ENCODE measurements at places on chromosomes 5 and 9.

DNA sequence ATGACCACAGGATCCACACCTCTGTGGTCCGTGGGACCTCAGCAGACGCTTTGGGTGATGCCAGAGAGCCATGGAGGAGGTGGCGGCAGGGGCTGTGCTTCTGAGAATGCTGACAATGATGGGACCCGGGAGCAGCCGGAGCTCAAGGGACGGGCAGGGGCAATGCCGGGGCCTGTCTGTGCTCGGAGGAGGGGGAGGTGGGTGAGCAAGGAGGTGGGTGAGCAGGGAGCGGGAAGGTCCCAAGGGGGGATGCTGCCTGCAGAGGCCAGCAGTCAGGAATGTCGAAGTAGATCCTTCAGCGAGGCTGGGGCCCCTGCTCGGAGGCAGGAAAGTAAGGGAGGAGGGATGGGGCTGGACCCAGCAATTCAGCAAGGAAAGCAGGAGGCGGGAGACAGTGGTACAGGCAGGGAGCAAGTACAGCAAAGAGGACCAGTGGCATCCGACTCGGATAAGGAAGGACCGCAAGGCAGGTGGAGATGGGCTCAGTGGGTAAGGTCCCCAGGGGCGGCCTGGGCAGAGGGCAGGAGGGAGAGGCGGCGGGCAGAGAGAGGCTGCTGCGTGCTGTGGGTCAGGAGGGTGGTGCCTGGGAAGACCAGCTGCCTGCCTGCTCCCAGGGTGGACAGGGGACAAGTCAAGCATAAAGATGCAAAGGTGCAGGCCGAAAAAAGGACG is 49.0 kb downstream of the ADAMTS2 start:
- DNase-seq = no peak

DNA sequence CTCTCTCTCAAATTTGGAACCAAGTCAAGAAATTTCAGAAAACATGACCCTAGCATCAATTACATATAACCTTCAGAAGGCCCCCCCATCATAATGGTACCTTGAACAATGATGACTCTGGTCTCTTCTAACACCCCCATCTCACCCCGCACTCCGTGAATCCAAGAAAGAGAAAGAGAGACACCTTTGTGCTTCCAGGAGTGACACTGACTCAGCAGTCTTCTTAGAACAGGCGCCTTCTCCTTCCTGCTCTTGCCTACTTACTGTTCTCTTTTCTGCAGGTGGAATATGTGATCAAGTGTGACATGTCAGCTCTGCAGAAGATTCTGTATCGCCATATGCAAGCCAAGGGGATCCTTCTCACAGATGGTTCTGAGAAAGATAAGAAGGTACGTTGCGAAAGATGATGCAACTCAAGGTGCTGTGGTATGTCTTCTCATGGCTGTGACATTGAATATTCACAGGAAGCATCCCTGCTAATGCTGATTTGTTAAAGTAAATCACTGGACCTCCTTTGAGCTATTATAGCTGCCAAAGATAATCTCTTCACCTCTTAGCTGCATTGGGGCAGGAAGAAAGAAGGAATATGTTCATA is 81.3 kb downstream of the SMARCA2 start:
- no peak for DNase-seq

GRCh38 chr5:140802781-140803271 is 2.0 kb downstream of the PCDHA3 start:
- no peak for DNase-seq

GRCh38 chr9:72880821-72881220 is 72.0 kb downstream of the ALDH1A1 start:
- no peak for DNase-seq

DNA sequence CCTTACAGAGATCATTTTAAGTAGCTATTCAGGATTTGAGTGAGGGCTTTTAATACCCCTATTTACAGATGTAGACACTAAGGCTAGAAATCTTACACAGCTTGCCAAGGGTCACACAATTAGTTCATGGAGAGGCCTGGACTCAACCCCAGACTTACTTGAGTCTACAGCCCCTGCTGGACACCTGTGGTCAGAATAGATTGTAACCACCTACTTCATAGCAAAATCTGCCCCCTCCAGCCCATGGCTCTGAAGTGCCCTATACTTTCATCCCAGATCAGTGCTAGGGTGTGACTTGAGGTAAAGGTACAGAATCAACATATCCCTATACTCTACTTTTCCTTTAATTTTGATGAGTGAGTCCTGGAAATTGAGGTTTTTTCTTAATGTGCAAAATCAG is 291.3 kb downstream of the ADGRV1 start:
- no peak for DNase-seq

DNA sequence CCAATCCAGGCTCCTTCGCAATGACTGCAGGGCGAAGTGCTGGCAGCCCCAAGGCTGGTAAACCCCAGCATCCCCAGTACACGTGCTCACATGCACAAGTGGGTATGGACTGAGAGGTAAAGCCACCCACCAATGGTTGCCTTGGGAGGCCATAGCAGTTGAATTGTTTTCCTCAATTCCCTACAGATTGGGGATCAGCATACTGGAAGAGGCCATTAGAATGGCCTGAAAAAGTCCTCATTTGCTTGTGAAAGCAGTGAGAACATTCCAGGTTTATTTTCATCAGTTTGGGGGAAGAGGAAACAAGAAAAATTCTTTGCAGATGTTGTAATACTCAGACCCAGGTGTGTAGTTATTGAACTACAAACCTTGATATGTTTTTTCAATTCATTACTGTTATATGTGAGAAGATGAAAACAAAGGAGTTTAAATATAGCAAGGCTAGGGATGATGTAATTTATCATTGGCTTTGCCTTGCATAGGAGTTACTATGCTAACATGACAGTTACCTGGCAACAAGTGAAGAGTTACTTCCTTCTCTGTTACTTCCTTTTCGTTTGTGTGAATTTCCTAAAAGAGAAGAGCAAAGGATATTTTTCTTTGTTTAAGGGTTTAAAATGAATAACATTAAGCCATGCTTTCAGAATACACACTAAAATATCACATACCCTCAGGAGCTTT is 36.4 kb downstream of the MTMR12 start:
- DNase-seq = no peak

- no peak for DNase-seq
Observed at GRCh38 chr9:78781681-78782080, 484.8 kb downstream of the PSAT1 start.

DNA sequence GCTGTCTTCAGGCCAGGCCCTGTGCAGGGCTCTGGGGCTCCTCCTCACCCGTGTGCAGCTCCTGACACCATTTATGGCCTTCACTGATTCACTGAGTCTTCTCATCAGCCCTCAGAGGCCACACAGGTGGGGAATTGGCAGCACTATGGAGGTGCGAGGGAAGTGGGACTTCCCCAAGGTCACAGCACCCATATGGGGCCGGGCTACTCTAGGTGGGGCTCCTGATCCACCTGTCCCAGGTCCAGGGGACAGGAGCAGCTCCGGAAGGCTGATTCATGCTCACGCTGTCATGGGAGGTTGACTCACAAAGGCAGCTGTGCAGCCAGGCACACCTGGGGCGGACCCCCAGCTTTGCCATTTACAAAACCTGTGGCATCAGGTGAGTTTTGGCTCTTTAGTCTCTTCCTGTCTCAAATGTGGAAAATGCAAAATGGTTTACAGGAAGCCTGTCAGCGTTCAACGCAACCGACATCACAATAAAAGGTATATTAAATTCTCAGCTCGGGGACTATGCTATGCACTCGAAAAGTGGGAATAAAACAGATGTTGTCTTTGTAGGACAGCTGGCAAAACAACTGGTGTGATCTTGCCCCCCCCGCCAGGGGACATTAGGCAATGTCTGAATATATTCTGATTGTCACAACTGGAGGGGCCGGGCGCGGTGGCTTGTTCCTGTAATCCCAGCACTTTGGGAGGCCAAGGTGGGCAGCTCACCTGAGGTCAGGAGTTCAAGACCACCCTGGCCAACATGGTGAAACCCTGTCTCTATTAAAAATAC is 15.0 kb downstream of the NAIF1 start:
- DNase-seq = no peak

DNA sequence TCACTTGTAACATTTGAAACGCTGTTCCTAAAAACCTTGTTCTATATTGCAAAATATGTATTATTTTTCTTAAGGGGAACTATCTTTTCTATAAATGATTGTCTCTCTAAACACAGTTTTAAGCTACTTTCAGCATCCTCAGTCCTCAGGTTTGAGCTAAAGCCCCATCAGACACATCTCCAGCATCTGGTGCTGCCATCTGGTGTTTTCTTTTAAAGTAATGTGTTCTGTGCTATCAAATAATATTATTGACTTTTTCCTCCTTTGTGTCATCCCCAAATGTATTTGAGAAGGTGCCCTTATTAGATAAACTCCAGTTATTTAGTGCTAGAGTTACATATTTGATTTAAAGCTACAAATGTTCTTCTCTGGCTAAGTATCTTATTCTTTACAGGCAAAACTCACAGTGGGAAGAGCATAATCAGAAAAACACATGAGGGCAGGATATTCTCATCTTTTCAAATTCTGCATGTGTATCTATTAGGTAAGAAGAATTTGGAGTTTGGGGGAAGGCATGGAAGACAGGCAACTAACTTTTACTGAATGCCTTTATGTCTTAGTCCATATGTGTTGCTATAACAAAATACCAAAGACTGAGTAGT is 27.5 kb downstream of the ZNF474 start:
- peak; percentile 37 for DNase-seq

DNA sequence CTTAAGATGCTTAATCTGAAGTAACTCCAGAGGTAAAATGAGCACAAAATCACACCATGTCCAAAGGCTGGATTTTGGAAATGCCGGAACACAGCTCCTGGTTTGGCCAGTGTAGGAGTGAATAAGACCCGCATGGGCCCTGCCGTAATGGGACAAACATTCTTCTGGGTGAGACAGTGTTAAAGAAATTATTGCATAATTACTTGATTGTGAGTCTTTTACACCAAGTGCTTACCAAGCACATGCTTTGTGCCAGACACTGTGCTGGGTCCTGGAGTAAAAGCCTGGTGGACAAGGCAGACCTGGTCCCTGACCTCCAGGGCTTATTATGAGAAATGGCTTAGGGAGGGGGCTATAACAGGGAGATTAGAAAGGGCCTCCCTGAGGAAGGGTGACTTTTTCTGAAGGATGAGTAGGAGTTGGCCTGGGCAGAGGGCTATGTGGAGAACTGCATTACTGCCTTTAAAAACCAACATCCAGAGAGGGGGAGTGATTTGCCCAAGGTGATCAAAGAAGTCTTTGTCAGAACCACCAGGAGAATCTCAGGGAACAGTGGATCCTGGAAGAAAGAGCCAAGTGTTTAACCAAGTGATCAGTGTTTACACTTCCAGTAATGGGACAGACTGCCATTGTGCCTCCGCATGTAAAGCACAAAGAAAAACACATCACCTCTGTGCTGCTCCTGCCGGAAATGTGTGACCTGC is 3.5 kb downstream of the PDE6A start:
- DNase-seq = no peak

GRCh38 chr5:76952795-76953536 is at the start of gene CRHBP:
Gene CRHBP, plus strand, starts transcription at chr5:76953045. Its CDS starts 90 bp downstream, at chr5:76953135.
- no peak for DNase-seq

DNA sequence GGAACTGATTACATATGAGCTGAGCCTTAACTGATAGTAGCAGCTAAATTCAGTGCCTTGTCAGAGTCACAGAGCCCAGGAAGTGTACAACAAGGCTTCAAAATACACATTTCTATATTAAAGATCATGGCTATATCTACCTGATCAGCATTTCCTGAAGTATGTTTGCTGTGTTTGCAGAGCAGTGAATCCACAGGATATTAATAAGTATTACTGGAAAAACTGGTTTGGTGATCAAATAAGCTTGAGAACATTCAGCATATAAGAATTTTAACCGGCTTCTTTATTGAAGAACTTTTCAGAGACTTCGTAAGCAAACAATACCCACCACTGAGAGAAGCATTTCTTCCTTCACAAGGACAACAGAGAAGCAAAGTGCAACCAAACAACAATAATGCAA is 227.0 kb downstream of the ELAVL2 start:
- no peak for DNase-seq

DNA sequence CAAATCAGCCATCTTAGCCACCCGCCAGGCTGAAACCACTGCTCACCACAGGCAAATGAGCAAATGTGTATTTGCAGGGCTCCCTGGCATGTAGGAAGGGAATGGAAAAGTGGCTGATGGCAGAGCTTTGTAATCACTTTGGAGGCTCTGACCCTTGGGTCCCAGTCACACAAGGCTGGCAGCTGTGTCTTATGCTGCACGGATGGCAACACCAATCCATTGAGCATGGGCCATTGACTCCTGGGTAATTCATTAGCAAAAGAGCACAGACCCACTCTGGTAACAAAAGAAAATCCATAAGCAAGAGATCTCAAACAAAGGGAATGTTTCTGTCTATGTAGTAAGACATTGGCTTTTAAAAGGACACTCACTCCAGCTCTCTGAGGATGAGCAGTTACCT is 57.6 kb downstream of the SPOCK1 start:
- no peak for DNase-seq

- no peak for DNase-seq
Observed at GRCh38 chr9:118568704-118569103, 800.5 kb downstream of the BRINP1 start.

DNA sequence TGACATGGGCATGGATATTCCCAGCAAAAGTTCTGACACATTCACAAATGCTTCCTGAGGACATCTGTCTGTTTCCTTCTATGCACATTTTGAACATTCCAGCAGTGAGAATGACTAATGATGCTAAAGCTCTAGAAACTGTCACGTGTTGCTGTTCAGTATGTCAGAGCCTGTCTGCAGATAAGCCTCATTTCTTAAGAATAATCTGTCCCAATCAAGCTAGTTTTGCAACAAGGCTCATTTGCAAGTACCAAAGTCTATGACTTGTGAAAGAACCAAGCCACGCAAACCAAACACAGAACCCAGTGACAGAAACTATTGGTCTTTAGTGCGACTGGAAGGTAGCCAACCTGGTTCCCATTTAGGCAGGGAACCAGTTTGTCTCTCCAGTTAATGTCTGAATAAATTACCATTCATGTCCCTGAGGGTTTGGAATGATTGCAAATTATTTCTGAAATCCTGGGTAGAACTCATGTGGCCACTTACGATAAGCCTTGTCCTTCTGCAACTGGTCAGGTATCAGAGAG is 178.5 kb downstream of the C9orf152 start:
- DNase-seq = no peak

DNA sequence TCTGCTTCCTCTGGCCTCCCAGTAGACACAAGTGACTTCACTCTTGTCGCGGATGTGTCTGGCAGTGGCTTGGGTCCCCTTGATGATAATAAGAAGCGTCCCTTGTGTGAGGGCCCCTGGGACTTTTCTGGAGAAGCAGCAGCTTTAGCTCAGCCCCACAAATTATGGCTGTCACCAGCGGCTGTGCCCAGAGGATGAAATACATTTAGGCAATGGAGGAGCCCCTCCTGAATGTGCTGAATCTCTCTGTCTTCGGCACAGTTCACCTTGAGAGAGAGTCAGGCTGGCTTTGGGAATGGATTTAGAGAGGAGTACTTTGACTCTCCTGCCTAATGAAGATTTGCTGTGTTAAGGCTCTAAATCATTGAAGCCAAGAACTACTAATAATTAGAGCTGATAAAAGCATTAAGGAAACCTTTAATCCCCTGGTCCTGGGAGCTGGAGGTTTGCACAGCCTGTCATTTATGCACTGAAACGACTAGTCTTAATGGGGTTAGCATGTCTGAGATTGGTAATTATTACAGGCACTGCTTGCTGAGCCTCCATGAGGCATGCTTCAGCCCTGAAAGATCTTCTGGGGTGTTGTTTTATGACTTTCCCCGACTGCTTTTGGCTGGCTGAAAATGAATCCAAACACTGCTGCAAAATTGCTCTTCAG is 127.0 kb downstream of the TENT4A start:
- DNase-seq = peak; percentile 25

- no peak for DNase-seq
Observed at GRCh38 chr9:37429441-37430285, 7.2 kb downstream of the GRHPR start.

GRCh38 chr9:89441986-89442385 is 55.9 kb downstream of the SEMA4D start:
- DNase-seq = no peak

GRCh38 chr5:39896706-39897105 is 471.9 kb upstream of the DAB2 start:
- no peak for DNase-seq
